T-helper 2 cell (primary cell): ENCODE measurements at places on chromosomes 11 and 22.

GRCh38 chr11:14500181-14500651 is 605 bp upstream of the COPB1 start:
- DNase-seq, result peak; percentile 47

DNA sequence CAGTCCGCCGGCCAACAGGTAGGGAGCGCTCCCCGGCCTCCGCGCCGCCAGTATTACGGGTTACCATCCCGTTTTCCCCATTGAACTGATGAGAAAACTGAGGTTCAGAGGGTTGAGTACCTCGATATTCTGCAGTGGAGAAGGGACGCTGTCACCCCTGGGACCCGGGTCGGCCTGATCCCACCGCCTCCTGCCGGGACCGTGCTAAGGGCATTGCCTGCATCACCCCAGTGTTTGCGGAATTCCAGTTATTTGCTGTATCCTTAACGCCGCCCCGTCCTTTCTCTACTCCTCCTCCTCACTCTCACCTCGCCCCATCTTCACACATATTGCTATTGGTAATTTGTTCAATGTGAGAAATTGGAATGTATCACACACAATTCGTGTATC is 370 bp upstream of the A4GALT start:
- DNase-seq, result no peak

- no peak for DNase-seq
These were observed 36.5 kb upstream of the ARFGAP3 start for GRCh38 chr22:42893371-42894150.

- DNase-seq, result no peak
These were observed 29.0 kb upstream of the RASSF10 start for GRCh38 chr11:12979928-12980689.

GRCh38 chr11:72413914-72414628 is 20.3 kb downstream of the CLPB start:
- DNase-seq, result peak; percentile 37

DNA sequence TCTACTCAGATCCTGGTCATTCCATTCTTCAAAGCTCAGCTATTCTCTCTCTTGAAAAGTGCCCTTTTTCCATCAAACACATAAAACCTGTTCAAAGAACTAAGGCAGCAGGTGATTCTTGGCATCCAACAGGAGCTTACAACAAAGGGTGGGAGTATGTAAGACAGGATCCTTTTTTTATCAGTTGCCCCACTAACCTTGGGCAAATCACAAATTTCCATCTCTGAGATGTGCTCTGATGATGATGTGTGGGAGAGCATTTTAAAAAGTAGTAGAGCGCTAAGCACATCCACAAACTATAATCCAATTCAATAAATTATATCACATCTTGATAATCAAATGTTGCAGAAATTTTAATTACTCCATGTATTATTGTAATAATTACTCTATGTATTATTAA is 53.7 kb upstream of the FDX1 start:
- DNase-seq, result no peak

DNA sequence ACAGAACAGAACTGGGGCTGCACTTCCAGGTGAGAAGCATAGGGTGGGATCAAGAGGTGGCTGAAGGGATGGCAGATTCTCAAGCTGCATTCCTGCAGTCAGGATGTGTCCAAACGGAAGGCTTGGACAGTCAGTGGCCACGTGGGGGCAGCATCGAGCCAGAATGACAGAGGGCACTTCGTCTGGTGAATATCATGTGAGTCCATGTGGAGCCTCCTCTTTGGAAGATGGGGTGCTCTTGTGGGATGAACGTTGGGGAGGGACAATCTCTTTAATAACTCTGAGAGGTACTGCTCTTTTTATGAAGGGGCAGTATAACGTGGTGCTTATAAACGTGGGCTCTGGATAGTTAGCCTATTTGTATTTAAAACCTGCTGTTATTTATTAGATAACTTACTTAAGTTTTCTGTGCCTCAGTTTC is 154.9 kb upstream of the NAV2 start:
- peak; percentile 61 for DNase-seq

DNA sequence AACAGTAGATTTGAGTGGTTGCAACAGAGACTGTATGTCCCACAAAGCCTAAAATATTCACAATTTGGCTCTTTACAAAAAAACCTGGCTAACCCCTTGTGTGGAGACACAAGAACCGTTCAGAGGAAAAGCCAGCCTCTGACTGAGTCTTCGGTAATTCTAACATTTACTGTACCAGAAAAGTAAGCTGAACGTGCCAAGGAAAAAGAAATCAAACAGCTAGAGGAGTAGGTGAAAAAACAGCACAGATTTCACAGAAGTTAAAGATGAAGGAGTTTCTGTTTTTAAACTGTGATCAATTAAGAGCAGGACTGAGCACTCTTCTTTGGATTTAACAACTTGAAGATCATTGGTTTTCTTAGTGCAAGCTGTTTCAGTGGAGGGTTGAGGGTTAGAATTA is 424.7 kb upstream of the KIRREL3 start:
- no peak for DNase-seq

- no peak for DNase-seq
These were observed 131.0 kb upstream of the LDLRAD3 start for GRCh38 chr11:35812828-35813227.

GRCh38 chr11:10109806-10110205 is 184.2 kb downstream of the SBF2 start:
- DNase-seq, result no peak

- DNase-seq, result no peak
These were observed 75.7 kb downstream of the CYB5R2 start for GRCh38 chr11:7597620-7598019.

GRCh38 chr11:19973136-19973635 is 187.1 kb downstream of the DBX1 start:
- no peak for DNase-seq

GRCh38 chr11:773425-773824 is 3.9 kb downstream of the GATD1 start:
- no peak for DNase-seq

DNA sequence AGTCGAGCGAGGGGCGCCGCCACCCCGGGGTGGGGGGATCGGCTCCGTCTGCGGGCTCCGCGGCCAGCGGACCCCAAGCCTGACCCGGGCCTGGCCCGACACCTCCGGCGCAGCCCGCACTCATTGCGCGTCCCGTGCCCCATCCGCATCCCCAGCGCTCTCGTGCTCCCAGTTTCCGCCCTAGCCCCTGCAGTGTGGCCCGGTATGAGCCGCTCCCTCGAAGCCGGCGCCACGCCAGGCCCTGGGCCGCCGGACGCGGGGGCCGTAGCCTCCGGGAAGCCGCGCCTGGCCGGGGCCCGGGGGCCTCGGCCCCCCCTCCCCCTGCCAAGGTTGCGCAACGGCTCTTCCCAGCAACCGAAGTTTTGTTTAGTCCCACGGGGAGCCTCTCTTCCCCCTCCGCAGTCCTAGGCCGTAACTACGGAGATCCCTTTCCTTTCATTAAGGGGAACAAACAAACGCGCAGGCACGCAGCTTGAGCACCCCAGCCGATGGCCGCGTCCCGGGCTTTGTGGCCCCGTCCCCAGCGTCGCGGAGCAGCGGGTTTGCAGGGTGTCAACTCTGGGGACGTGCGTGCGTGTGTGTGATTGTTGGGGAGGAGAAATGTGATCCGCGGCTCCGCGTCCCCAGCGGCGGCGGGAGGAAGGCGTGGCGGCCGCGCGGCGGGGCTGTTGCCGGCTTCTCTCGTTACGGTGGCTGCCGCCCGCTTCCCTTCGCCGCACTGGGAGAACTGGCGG is 883 bp downstream of the HIPK3 start:
- peak; percentile 70 for DNase-seq

GRCh38 chr22:29715240-29715639 is 4.6 kb upstream of the CABP7 start:
- DNase-seq, result no peak

GRCh38 chr11:10653946-10654810 is 39.4 kb downstream of the IRAG1 start:
- no peak for DNase-seq

DNA sequence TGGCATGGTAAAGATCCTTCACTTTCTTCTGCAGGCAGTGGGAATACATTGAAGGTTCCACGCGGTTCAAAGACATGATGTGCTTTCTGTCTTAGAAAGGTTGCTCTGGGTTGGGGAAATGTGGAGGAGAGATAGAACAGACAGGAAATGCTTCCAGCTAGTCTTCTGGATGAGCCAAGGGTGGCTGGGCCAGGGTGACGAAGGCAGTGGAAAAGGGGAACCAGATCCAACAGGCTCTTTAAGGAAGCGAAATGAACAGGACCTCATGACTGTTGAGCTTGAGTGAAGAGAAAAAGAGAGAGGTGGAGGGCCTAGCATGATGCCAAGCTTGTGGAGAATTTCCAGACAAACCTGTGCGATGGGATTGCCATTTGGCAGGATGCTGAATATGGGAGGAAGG is 56.4 kb upstream of the LMO1 start:
- no peak for DNase-seq

- DNase-seq, result no peak
These were observed 498.3 kb downstream of the CNTN5 start for GRCh38 chr11:99519095-99519494.

DNA sequence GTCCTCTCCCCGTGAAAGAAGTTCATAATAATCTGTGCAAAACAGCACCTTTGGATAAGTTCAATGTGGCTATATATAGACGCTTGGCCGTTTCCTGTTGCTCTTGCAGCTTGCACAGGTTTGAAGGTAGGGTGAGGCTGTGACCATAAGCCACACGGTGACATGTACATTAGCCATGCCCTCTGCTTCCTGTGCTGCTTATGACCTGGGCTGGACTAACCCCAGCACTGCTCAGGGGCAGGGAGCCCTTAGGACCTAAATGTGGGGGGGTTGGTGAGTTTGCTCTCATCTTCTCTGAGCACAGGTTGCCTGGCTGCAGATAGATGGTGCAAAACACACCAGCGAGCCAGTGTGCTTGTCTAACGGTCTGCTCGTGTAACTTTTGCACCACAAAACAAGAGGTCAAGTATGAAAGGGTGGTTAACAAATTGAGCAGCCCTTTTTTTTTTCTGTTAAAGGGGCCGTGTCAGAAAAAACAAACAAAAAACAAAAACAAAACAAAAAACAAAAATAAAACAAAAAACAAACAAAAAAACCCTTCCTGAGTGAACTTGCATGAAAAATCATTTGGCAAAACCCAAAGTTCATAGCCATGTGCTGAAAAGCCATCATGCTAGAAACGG is 37.3 kb downstream of the FLI1 start:
- DNase-seq, result no peak

GRCh38 chr11:47485107-47485506 is 36.2 kb upstream of the RAPSN start:
- no peak for DNase-seq
